Activated CD8-positive, alpha-beta memory T cell treated with anti-CD3 and anti-CD28 coated beads for 4 hours (primary cell): ENCODE measurements at places on chromosomes 7 and 10.

DNA sequence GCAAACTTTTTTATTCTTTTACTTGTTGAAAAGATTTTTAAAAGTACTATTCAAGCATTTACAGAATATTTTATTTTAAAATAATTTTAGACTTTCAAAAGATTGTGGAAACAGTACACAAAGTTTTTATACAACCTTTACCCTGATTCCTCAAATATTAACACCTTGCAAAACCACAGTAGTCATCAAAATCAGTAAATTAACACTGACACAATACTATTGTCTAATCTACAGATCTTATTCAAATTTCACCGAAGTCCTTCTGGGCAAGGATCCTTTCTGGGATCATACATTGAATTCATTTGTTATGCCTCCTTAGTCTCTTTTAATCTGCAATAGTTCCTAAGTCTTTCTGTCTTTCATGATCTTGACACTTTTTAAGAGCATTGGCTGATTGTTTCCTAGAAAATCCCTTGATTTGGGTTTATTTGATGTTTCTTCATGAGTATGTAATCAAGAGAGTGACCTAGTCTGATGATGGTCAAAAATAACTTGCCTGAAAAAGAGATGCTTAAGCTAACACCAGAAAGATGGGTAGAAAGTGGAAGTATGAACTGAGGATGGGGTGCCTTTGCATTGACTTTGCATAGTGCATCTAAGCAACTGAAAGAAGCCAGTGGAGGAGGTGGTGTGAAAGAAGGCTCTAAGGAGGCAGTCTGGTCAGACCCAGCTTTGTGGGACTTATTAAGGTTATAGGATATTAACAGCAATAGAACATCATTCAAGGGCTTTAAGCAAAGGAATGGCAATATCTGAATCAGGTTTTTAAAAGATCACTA, 9.7 kb downstream of the STAMBPL1 start:
- no peak for DNase-seq

- no peak for DNase-seq
Observed at GRCh38 chr7:74461970-74462706, 8.4 kb downstream of the GTF2IRD1 start.

- DNase-seq, result no peak
Observed at GRCh38 chr7:133977409-133978274, 149.5 kb upstream of the LRGUK start.

DNA sequence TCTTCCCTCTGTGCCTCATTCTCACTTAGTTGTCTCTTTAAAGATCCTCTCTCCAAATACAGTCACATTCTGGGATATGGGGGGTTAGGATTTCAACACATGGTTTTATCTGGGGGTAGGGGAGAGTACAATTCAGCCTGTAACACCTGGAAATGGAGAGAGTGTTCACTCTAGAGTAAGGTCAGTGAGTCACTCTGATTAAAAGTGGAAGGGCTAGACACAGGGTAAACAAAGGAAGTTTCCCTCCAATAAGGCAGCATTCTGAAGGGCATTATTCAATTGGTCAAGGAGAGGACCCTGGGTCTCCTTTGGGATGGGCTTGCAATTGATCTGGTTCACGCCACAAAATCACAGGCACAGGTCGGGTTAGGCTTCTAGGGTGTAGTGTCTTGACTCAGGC, 232.8 kb upstream of the NPSR1 start:
- no peak for DNase-seq

DNA sequence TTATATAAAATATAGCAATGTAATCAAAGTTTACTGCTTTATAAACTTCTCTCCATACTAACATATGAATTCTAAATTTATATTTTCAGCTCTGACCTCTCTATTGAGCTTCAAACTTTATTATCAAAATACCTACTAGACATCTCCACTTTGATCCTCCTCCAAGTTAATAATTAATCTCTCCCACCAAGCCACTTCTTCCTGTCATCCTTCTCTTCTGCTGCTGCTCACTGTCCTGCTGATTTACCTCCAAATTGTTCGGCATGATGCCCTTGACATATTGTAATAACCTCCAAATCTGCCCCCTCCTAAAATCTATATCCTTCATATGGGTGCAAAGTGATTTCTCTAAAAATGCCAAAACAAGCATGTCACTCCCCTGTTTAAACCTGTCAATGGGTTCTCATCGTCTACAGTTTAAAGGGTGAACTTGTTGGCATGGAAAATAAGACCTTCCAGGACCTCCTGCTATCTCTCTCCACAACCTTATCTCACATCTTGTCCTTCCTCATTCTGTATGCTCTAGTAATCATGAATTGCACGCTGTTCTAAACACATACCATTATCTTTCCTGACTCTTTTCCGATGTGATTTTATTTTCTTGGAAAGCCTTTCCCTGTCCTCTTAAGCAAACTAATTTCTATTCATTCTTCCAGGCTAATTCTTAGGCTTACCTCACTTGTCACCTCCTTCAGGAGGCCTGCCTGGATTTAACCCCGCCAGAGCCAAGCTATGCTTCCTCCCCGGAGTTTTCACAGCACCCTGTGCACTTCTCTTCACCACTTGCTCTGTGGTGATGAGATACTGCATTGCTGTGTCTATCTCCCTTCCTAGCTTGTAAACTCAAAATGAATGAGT, 52.1 kb upstream of the STK17A start:
- DNase-seq, result no peak

- no peak for DNase-seq
Observed at GRCh38 chr7:7439564-7439963, 96.1 kb downstream of the COL28A1 start.
